Colonic mucosa (tissue), 4 donors: ENCODE measurements at places on chromosomes 3 and 15. TPM values are rescaled to one million over a fixed set of nuclear protein-coding genes. Genes with fewer than 3 reads are reported as not detected.

DNA sequence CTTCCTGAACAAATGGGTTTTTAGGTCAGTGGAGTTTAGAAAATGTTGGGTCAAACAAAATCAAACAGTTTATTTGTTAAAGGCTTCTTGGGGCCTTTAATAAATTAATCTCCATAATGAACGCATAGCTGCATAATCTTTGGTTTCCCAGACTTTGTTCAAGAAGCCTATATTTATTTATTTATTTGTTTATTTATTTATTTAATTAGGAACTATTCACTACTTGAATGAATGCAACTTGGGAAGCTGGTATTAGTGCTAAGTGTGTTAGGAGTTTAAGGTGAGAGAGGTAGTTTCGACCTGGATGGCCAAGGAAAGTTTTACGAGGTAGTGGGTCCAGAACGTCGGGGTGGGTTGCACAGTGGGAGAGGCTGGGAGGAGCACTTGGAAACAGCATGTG is 281.9 kb upstream of the C2CD4B start:
- no peak for DNase-seq

- DNase-seq: no peak
Observed at GRCh38 chr3:143832433-143832832, 15.8 kb downstream of the SLC9A9 start.

GRCh38 chr3:17830788-17831187 is 88.4 kb upstream of the TBC1D5 start:
- no peak for DNase-seq

- no peak for DNase-seq
Observed at GRCh38 chr3:87173071-87173470, 54.0 kb upstream of the CHMP2B start.

- no peak for DNase-seq
Observed at GRCh38 chr3:48595526-48596121, 495 bp upstream of the COL7A1 start.

Gene NPRL2
- 29.6 TPM for total RNA-seq

Gene MYH15
- 0.44 TPM for total RNA-seq

Gene KIF15
- 21.3 TPM for total RNA-seq
